ENCODE measurements at places on chromosomes 7 and 10.

DNA sequence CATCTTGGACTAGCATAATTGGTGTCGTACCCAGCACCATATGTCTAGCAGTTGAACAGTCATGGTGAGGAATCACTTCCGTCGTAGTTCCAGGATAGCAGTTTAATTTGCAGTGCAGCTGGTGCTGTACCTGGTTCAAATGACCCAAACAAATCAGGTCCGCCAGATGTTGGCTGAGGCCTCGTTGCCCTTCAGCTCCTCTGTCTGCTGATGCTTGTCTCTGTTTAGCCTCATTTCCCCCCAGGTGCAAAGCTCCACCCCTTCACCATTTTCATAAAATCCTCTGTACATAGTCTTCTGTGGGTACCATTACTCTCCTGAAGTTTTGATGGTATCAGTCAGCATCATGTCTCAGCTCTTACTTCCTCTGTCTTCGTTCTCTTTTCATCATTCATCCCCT lies 35.1 kb downstream of the UMAD1 start:
- no peak for DNase-seq

GRCh38 chr7:139811066-139811465 lies 18.0 kb upstream of the TBXAS1 start:
- no peak for DNase-seq

DNA sequence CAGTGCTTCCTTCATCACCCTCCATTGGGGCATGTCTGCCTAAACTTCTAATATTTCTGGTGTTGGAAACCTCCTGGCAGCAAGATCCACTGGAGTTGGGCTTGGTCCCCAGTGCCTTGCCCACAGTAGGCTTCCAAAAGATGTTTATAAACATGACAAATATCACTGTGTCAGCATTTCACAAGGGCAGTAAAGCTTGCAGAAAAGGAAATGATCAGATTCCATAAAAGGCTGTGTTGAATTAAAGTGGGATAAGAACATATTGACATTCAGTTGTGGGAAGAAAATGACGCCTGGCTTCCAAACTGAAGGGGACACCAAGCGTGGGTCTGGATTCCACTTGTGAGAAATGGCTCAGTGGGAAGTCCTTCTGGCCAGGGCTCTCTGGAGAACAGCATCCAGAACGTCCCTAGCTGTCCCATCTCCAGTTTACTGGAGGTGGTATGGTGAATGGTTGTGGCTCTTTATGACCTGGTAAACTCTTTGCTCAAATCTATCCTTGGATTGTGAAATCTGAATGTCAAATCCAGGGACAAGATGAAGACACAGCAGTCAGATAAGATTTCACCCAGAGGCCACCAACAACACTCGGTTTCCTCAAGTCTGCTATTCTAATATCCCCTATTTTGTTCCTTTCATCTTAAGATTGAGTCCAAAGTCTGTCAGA lies 287.2 kb downstream of the TNS3 start:
- DNase-seq = no peak

- no peak for DNase-seq
Measured at GRCh38 chr10:18759575-18759974, 100.3 kb downstream of the ARL5B start.
